ENCODE measurements at places on chromosomes 2 and 18.

DNA sequence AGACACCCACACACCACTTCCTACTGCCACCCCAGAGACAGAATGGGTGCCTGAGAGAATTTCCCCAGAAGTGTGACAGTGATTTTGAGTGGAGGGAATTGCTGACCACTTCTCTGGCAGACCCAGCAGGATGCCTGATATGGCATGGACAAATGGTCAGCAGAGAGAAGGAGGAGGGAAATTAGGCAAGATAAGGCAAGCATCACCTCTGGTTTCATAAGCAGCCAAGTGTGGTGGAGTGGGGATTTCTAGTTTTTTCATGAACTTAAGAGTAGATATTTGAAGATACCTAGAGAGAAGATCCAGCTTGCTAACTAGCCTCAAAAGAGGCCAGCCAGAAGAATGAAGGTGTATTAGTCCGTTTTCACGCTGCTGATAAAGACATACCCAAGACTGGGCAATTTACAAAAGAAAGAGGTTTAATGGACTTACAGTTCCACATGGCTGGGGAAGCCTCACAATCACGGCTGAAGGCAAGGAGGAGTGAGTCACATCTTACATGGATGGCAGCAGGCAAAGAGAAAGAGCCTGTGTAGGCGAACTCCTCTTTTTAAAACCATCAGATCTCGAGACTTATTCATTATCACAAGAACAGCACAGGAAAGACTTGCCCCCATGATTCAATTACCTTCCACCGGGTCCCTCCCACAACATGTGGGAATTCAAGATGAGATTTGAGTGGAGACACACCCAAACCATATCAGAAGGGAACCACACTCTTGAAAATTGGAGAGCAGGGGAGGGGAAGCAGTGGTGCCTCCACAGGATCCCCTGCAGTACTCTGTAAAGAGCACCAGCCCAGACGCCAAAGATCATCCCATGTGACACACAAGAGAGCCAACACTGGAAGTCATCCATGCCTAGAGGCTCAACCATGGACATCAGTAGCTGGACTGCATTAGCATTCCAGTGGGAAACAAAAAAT, 64.2 kb downstream of the RBM43 start:
- no peaks in the 10 kb centered on the region for H3K4me1 ChIP-seq
- peak; percentile 19 for DNase-seq
- H3K36me3 ChIP-seq: no peaks in the 10 kb centered on the region
- no peaks in the 10 kb centered on the region for H3K27me3 ChIP-seq
- H3K4me3 ChIP-seq: no peak overlapping the region

DNA sequence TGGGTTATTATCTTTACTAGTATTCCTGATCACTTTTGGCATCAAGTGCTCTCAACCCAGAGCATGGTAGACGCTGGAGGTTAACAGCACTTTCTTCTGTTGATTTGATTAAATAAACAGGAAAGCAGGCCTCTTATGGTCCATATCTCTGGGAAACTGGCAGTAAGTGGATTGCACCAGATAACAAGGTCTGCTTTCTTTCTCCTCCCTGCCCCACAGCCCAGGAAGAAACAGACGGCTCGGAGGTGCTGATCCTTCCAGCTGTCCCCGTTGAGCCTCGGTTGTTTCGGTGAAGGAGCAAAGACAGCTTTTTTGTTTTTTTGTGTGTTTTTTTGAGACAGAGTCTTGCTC, 100.8 kb upstream of the KCTD1 start:
- no peak overlapping the region for H3K27ac ChIP-seq
- H3K4me3 ChIP-seq: no peak overlapping the region
- no peaks in the 10 kb centered on the region for H3K27me3 ChIP-seq
- no peak for DNase-seq
- H3K4me1 ChIP-seq: no peaks in the 10 kb centered on the region
- H3K36me3 ChIP-seq: no peaks in the 10 kb centered on the region

- H3K27ac ChIP-seq: no peak overlapping the region
- H3K36me3 ChIP-seq: no peaks in the 10 kb centered on the region
- no peaks in the 10 kb centered on the region for H3K27me3 ChIP-seq
- no peak overlapping the region for H3K4me3 ChIP-seq
Observed at GRCh38 chr2:121520641-121520994, 10.1 kb upstream of the RNU4ATAC start.

- no peaks in the 10 kb centered on the region for H3K4me1 ChIP-seq
- no peak overlapping the region for H3K27ac ChIP-seq
- no peaks in the 10 kb centered on the region for H3K27me3 ChIP-seq
- no peaks in the 10 kb centered on the region for H3K36me3 ChIP-seq
Observed at GRCh38 chr2:203446071-203446481, 89.0 kb downstream of the RAPH1 start.

DNA sequence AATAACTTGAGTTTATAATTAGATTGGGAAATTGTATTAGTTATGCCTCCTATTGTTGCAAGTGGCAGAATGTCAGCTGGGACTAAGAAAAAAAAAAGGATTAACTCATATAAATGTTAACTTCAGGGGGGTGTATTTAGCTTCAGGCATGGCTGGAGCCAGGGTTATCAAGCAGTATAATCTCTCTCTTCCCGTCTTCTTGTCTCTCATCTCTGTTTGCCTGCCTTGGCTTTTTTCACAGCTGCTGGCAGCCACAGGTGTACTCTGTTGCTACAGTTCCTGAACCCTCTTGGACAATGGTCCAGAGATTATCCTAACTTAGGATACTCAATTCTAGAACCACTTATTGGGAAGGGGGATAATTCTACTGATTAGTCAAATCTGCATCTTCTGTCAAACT, 370.7 kb upstream of the MEX3C start:
- no peak overlapping the region for H3K27ac ChIP-seq
- no peaks in the 10 kb centered on the region for H3K36me3 ChIP-seq
- DNase-seq: no peak
- H3K27me3 ChIP-seq: no peaks in the 10 kb centered on the region

DNA sequence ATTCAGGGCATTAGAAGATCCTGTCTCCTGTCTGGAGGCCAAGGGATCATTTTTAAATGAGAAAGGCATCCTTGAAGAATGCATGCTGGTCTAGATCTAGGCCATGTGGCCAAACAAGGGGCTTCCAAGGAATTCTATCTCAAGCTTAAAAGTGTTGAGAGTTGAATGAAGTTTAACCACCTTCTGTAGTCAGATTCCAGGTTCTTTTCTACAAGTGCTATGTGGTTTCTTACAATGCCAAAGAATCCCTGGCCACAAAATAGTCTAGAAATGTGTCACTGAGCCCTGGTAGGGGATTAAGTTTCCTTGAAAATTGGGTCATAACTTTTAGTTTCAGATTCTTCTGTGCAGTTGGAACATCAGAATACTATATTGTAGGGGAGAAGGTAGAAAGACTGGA, 640.7 kb upstream of the ACVR2A start:
- H3K27ac ChIP-seq: no peak overlapping the region
- H3K4me3 ChIP-seq: no peak overlapping the region
- no peaks in the 10 kb centered on the region for H3K27me3 ChIP-seq
- DNase-seq: no peak

- H3K4me1 ChIP-seq: no peaks in the 10 kb centered on the region
- peak overlapping the region; percentile 80 for H3K4me3 ChIP-seq
- no peaks in the 10 kb centered on the region for H3K36me3 ChIP-seq
- H3K27ac ChIP-seq: no peak overlapping the region
- no peak for DNase-seq
Observed at GRCh38 chr2:203240491-203240890, 1.7 kb downstream of the CYP20A1 start.

Measured in breast epithelium (tissue), 4 donors.